ENCODE measurements at places on chromosomes 6 and 20.

DNA sequence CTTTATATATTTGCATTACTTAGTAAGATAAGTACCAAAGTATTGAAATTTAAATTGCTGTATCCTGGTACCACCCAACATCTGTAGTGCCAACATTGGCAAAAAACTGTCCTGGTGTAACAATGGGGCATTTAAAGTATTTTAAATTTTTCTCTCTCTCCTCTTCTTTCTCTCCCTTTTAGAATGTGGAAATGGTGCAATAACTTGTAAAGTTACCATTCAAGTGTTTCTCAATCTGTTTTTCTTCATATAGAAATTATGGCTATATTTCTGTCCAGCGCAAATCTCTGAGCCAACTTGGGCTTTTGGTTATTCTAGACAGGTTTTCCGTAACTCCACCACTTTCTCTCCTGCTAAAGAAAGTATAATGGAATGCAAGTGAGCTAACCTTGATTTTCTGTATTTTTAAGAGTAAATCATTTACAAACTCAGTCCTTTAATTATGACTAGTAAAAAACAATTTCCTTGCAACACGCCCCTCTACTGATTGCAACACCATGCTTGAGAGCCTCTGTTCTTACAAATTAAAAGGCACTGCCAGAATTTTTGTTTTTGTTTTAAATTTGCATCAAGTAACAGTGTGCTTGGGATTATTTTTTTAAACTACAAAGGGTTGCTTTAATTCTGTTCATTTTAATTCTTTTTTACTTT lies 324.2 kb upstream of the CITED2 start:
- DNase-seq, result no peak

GRCh38 chr6:149015535-149016525 lies 269.0 kb downstream of the UST start:
- DNase-seq, result no peak

GRCh38 chr6:41724228-41724580 lies 11.2 kb downstream of the TFEB start:
- no peak for DNase-seq

DNA sequence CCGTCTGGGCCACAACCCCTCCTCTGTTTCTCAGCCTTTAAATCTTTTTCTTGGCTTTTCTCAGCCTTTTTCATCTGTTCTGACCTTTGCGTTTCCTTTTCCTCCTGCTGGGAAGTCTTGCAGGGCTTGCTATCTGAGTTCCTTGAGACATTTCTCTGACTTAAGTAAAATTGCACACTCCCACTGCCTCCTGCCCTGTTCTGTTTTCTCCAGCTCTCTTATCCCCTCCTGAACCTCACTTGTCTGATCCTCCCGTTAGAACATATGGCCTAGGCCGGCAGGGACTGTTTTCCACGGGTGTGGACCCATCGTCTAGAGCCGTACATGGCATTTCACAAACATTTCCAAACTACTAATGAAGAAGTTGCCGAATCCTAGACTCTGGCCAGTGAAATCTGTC lies 63.0 kb downstream of the ARID1B start:
- DNase-seq, result no peak

DNA sequence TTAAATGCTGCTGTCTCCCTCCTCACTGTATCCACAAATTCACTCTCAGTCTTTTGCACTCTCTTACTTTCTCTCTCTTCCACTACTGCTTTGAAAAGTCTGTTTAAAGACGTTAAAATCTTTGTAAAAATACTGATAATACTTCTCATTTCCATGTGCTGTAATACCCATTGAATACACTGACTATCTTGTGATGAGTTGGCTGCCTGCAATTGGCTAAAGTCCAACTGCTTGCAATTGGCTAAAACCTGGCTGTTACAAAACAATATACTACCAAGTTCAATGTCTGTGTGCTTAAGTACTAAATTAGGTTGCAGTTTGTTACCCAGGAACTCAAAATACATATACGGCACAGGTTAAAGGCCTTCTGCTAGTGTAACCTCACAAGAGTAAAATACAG lies 264.8 kb downstream of the THBS2 start:
- no peak for DNase-seq

GRCh38 chr20:17612287-17612991 lies 42.6 kb downstream of the DSTN start:
- DNase-seq, result peak; percentile 62

- peak; percentile 70 for DNase-seq
Observed at GRCh38 chr6:47352194-47352920, 42.7 kb upstream of the TNFRSF21 start.

DNA sequence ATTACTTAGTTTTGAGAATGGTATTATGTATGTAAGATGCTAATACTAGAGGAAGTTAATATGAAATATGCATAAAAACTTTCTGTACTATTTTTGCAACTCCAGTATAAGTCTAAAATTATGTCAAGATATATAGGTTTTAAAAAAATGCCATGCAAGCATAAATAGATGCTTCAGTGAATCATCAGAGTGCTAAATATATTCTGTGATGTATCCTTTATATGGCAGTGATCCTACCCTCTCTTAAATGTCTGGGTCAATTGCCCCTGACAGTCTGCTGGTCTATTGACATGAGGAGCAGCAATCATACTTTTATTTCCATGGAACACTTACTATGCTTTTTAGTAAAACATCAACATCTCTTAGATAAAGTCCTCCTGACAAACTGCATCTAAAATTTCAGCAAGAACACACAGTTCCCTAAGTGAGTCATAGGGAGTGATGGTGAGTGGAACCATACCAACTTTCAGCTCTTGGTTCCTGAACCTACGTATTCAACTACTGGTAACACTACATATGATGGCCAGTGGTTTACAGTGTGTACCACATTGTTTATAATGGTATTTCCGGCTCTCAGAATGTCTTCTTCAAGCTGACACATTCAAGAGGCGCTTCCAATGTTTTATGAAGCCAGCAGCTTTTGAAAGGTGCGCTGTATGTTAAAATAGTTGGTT lies 928.7 kb upstream of the GJE1 start:
- no peak for DNase-seq

DNA sequence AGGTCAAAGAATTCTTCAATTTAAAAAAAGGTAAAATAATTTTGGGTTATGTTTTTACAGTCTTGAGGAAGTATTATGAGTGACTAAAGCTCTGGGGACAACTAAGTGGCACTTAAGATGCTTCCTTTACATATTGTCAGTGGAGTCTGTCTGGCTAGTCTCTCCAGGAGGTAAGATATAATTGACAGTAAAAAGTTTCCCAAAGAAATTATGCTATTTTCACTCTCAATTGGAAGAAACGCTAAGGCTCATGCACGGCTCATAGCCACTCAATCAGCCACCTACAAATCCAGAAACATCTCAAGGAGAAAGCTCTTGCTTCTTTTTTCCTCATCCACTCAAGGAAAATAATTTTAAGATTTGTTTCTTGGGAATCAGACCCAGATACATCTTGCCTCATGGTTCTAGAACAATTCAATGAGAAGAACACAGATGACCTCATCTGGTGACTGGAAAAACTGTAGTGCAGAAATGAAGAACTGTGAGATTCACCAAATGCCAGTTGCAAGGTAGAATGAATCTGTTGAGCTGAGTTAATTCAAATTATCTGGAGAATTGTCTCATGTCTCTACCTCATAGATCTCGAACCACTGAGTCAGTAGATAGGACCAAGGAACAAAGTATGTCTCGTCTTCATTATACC lies 252.9 kb downstream of the TPBG start:
- DNase-seq, result no peak

GRCh38 chr6:89154131-89154530 lies 8.3 kb downstream of the PM20D2 start:
- DNase-seq, result no peak

DNA sequence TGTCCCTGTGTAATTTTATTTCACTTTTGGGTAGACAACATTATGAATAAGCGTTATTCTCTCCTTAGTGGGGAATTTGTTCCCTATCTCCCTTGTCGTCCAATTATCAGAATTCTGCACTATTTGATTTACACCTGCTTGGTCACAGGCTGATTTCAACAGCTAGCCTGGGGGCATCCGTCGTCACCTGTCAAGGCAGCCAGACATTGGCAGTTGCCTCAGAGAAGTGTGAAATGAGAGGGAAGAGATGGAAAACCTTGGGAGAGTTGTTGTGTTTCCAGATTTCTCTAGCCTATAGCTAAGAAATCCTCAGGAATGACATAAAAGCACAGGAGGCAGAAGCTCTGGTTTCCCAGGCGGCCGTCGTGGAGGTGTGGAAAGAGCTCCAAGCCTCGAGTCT lies 891 bp upstream of the GHRH start:
- DNase-seq, result no peak

- DNase-seq, result no peak
Observed at GRCh38 chr6:150622941-150623874, 23.5 kb downstream of the PLEKHG1 start.

DNA sequence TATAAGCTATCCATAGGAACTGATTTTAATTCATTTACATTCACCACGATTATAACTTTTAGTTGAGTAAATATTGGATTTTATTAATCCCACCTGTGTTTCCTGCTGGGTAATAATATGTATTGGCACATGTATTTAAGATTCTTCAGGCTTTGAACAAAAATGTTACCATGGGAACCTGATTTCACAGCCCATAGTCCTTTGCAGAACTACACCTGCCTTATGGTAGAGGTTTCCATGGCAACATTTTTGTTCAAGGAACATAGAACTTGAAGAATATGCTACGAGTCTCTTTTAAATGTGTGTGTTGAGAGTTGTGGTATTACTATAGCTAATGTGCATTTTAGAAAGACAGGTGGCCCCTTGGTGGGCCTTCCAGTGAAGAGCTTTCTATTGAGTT lies 317.4 kb downstream of the SAMD5 start:
- no peak for DNase-seq

DNA sequence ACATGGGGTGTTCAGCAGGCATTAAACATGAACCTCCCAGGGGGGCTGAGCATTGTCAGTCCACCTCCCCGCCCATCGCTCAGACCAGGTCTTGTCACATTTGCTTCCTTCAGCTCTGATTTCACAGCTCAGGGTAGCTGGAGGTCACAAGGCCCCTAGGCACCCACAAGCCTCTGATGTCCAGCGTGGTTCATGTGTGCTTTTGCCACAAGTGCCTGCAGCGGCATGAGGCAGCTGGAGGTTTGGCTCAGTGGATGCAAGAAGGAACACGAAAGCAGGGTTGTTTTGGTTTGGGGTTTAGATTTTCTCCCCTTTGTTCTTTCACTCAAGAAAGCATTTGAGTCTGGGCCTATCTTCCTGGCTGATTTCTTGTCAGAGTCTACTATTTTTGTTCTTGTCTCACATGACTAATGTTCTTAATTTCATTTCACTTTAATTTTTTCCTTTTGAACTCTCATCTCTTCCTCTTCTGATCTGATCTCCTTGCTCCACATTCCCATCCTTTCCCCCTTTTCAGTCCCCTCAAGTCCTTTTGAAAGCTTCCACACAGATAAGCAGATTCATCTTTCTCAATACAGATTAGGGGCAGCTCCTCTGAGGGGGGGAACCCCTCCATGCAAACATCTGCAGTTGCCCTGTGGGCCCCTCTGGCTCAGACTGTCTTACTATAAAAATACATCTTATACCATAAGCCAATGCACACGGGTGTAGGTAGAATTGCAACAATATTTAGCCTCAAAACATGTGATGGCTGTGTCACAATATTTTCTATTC lies 68.1 kb upstream of the CEP85L start:
- no peak for DNase-seq

- no peak for DNase-seq
Observed at GRCh38 chr20:60631585-60632287, 620.3 kb upstream of the CDH4 start.

DNA sequence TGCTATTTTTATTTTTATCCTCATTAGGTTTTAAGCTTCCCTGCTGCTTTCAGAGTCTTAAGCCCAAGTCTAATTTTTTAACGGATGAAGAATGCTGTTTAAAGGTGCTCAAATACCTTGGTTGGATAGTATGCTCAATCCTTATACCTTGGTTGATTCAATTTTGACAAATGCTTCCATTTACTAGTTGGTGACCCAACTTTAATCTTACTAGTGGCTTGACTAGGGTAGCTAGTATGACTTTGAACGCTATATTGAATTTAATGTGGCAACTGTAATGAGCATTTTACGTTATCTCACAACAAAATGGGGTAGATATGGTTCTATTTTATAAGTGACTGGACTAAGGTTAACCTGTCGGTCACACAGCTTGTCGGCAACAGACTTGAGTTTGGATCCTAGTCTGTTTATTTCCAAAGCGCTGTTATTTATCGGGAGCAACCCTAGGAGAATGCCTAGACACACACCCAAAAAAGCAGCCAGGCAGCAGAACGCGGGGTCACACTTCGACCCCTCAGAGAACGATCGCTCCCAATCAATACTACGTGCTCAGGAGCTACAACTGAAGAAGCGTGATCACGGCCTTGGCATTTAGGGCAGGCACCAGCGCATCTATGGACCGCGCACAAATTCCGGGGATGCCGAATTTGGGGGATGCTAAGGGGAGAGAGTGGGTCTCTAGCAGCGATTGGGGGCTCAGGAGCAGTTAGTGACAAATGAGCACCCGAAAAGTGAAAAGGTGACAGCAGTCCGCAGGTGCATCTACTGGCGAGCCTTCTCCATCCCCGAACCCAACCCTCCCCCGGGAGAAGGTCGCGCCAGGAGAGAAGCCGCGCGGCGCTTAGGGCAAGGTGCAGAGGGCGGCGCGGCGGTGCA lies 586 bp upstream of the ALDH5A1 start:
- DNase-seq, result no peak

Data from endodermal cell (in vitro differentiated cells).